SJCRH30 (cell line): ENCODE measurements at places on chromosomes 16 and 17. TPM values are rescaled to one million over a fixed set of nuclear protein-coding genes. Genes with fewer than 3 reads are reported as not detected.

MMP28 gene
- not detected in 2 replicates for total RNA-seq

DNA sequence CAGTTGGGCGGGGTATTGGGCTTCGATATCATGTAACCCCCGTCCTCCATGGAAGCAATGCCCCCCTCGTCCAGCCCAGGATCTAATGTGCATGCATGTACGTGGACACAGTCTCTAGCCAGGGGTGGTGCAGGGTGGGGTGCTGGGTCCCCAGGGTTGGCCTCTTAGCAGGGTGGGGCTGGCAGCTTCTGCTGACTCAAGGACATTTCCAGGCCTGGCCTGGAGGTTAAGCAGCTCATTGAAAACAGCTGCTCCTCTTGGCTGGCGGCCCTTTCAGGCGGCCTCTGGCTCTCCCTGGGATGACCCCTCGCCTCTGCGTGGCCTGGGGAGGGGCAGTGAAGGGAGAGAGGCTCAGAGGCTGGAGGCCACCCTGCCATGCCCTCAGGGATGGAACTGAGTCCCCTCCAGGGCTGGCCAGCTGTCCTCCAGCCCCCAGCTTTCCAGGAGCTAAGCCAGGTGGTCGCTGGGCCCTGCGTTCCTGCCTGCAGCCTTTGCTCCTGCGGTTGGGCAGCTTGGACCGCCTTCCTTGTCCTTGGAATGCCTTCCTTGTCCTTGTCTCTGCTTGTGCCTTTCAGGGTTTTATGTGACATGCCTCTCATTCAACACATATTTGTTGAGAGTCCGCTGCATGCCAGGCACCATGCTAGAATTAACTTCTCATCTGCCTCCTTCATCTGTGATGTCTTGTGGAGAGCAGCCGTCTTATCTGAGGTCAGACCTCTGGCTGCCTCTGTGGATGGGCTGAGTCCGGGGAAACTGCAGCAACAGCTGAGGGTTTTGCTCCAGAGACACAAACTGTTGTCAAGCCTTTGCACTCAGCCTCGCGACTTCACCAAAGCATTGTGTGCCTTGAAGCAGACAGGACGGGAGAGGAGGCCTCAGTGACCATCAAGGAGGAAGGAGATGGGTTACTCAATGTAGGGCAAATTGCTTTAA, 26.6 kb downstream of the MRC2 start:
- peaks cover 20% of the 10 kb centered on the region for H3K4me1 ChIP-seq
- H3K27me3 ChIP-seq: no peaks in the 10 kb centered on the region
- H3K36me3 ChIP-seq: no peaks in the 10 kb centered on the region
- peak overlapping the region; percentile 81 for H3K27ac ChIP-seq

- no peaks in the 10 kb centered on the region for H3K36me3 ChIP-seq
- peak overlapping the region; percentile 64 for H3K27ac ChIP-seq
- peaks cover 32% of the 10 kb centered on the region for H3K4me1 ChIP-seq
- no peak overlapping the region for H3K4me3 ChIP-seq
- no peaks in the 10 kb centered on the region for H3K27me3 ChIP-seq
- peak; percentile 51 for DNase-seq
These were observed 23.7 kb downstream of the PIPOX start for GRCh38 chr17:29066606-29067005.

DNA sequence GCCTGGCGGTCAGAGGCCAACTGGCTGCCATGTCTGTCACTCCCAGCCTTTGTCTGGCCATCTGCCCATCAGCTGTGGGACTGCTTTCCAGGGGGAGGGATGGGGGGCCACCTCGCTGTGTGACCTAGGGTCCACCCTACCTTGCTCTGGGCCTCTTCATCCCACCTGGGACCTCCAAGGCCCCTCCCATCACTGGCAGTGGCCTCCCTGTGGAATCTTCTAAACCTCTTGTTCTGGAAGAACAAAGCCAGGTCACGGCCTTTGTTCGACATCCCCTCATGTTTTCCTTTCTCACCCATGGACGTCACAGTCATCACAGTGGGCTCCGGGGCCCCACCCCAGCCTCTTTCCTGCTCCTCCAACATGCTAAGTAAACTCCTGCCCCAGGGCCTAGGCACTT, 24.0 kb downstream of the SPNS2 start:
- H3K27ac ChIP-seq: no peak overlapping the region
- H3K4me1 ChIP-seq: no peaks in the 10 kb centered on the region; the same call in 1 of the 2 replicates
- H3K4me3 ChIP-seq: no peak overlapping the region
- H3K36me3 ChIP-seq: no peaks in the 10 kb centered on the region
- H3K27me3 ChIP-seq: no peaks in the 10 kb centered on the region

DNA sequence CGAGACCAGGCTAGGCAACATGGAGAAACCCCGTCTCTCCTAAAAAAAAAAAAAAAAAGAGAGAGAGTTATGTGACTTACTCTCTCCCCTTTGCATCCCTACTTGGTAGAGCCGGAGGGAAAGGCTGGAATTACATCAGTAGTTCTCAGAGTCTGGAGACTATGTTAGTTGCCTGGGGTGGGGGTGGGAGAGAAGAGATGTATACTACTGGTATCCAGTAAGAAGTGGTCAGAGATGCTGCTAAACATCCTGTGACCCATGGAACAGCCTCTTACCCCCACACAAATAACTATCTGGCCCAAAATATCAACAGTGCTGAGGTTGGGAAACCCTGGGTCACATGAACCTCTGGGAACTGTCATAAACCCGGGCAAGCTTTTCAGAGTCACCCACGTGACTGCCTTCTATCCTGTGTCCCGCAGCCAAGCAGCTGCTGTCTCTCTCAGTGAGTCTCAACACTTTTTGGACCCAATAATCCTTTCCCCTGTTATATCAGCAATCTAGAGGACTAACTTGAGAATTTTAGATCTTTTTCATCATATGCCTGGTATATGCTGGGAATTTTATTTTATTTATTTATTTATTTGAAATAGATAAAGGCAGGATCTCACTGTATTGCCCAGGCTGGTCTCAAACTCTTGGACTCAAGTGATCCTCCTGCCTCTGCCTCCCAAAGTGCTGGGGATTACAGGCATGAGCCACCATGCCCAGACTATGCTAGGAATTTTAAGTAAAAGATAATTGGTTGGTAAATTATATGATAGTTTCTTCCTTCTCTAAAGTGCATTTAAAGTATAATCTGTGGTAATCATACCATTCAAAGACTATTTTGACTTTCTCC, 8.7 kb downstream of the EIF1 start:
- H3K27ac ChIP-seq: no peak overlapping the region
- H3K36me3 ChIP-seq: peaks cover 9% of the 10 kb centered on the region
- DNase-seq: peak; percentile 62
- H3K4me3 ChIP-seq: no peak overlapping the region
- H3K27me3 ChIP-seq: no peaks in the 10 kb centered on the region

AURKB gene
- total RNA-seq: 108 and 113 TPM in 2 replicates
